ENCODE measurements at places on chromosomes 1 and 21.

DNA sequence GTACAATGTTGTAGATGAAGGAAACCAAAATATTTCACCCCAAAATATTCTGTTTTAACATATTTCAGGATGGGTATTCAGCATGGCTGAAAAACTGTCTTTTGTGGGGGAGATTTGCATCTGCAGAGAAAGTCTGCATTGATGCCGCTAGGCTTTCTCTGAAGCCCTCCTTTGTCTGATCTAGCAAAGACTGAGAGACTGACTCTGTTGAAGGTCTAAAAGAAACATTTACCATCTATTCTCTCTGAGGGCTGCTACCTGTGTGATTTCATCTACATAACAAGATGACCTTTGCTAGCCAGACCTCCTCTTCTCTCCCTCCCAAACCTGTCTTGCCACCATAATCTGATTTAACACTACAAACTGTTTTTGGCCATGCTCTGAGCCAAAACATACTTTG lies 12.4 kb upstream of the MT1HL1 start:
- no peak for DNase-seq

DNA sequence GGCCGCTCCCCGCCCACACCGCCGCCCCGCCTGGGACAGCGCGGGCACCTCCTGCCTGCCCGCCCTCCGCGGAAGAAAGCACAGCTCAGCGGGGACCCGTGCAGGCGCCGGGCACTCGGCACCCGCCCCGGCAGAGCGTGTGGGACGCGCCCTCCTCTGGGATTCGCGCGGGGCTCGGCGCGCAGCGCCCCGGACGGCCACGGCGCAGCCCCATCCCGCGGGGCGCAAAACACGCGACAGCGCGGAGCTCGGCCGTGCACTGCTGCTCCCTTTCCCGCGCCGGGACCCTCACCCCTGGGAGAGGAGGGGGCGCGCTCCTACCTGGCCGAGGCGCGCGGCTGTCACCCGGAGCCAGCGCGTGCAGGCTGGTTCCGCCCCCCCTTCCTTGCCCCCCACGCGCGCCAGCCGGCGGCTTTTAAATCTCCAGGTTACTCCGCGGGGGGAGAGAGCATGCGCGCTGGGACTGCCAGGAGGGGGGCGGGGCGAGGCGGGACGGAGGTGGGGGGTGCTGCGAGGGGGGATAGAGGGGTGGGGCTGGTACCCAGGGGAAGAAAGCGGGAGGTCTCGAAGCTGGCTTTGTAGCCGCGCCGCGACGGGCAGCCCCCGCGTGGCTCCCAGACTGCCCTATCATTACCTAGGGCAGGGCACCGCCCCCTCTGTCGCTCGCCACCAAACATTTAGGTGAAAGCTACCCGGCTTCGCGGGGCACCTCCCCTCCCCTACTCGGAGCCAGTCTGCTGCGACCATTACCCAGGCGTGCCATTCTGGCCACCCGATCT lies at the start of gene SLC45A3:
Gene SLC45A3 (minus strand): TSS at position 437 of the 779 bp plus-strand sequence. CDS start 15,853 bp downstream, outside the sequence.
- no peak for DNase-seq

DNA sequence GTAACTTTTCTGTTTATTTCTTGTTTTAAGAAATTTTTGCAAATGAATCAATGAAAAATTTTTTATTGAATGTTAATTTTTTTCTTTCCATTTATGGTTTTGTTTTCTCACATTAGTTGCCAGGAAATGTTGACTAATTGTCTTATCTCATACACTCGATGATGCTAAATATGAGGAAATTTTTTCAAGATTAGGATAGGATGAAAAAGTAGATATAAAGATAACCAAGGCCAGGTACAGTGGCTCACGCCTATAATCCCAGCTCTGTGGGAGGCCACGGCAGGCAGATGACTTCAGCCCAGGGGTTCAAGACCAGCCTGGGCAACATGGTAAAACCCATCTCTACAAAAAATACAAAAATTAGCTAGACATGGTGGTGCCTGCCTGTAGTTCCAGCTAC lies 12.6 kb downstream of the LAX1 start:
- DNase-seq = no peak

GRCh38 chr1:3580231-3580630 lies 31.1 kb downstream of the MEGF6 start:
- DNase-seq = no peak

- DNase-seq = peak; percentile 85
These were observed 46.8 kb upstream of the TARDBP start for GRCh38 chr1:10965546-10966226.

DNA sequence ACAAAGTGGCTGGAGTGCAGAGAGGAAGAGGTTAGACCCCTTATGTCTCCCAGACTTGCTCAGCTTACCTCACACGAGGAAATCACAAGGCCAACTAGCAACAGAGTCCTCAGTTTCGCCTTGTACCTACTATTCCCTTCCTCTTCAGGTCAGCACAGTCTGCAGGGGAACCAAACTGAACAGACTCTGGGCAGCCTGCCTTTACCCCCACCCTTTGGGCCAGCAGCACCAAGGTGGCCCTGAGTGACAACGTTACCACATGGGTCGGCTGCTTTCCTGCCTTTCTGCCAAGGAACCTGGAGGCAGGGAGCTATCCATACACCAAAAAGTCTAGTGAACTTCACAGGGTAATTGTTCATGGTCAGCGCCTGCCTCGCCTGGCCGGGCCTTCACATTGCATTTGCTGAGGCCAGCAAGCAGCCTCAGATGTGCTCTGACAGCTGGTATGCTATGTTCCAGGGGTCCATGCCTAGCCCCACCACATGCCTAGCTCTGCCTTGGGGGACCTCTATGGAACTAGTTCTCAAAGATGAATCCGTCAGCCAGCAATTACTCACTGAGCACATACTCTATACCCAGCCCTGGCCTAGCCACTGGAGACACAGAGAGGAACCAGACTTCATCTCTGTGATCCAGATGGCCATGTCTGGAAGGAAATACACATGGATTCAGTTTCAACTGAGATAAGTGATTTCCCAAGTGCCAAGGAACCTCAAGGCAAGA lies 69.6 kb downstream of the DMAP1 start:
- no peak for DNase-seq

GRCh38 chr1:229828461-229828860 lies 202.4 kb downstream of the URB2 start:
- DNase-seq = no peak

DNA sequence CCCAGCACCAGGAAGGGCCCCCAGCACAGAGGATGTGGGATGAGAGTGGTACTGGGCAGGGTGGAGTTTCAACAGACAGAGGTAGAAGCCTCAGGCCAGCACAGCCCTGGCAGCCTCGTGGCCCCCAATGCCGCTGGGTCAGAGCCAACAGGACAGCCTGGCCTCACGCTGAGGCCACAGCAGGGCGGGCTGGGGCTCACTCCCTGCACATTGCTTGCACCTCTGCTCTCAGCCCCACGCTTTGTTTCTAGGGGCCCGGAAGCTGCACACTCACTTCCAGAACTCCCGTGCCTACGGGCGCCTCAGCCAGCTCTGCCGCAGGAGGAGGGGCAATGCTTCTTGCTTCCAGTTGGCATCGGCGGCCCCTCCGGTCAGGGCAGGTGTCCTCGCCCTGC lies 72.9 kb downstream of the SIK1 start:
- DNase-seq = no peak

- DNase-seq = no peak
These were observed 7.4 kb downstream of the SEMA4A start for GRCh38 chr1:156160743-156161171.

- DNase-seq = no peak
These were observed 244.0 kb downstream of the RHOU start for GRCh38 chr1:228979325-228979699.

DNA sequence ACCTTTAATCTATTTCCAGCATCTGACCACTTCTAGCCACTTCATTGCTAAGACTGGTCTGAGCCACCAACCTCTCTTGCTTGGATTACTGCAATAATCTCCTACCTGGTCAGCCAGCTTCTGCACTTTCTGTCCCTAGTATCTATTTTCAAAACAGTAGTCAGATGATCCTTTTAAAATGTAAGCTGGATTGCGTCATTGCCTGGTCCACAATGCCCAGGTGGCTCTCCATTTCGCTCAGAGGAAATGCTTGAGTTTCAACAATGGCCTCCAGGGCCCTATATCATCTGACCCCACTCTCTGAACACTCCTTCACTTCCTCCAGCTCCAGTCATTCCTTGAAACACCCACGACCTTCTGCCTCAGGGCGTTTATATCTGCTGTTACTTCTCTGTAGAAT lies 2.3 kb downstream of the FYB2 start:
- no peak for DNase-seq

DNA sequence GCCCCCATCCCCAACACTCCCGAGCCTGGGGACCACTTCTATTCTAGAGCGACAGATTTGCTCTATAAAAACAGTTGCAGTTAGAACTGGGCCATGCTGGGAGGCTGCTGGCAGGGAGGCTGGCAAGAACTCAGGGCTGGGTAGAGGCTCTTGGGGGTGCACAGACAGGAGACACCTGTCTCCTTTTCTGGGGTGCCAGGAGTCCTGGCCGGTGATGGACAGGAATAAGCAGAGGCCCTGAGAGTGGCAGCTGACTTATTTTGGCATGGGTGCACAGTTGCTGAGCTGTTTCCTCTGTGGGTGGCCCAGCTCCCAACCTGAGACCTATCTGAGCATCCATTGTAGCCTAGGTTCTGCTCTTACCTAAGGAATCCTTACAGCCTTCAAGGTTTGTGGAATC lies 39.2 kb upstream of the TMPRSS2 start:
- no peak for DNase-seq

GRCh38 chr1:12601700-12602658 lies 16.0 kb downstream of the DHRS3 start:
- DNase-seq = peak; percentile 90

GRCh38 chr1:105865546-105865945 lies 1190.9 kb upstream of the PRMT6 start:
- no peak for DNase-seq

GRCh38 chr21:17726047-17726829 lies 92.9 kb downstream of the C21orf91 start:
- no peak for DNase-seq

- DNase-seq = no peak
These were observed 405.4 kb upstream of the VAMP3 start for GRCh38 chr1:7365706-7366105.

DNA sequence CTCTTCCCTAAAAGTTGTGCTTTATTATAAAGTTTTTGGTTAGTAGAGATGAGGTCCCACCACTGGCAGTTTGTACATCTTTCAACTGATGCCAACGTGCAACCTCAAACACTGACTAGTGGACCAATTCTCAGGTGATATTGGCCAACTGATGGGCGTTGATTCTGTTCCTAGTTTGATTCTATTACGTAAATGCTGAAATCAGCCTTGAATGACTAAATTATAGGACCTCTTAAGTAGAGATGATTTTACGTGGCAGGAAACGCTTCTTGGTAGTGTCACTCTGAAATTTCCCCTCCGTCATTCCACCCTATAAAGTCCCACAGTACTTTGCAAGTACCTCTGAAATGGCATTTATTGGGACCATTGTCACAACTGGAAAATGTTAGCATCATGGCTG lies 8.8 kb upstream of the FNDC7 start:
- no peak for DNase-seq

All from MV-4-11 (cell line).